Activated T-helper 1 cell treated with anti-CD3 and anti-CD28 coated beads, Interleukin-2, amount 50 U/mL, for 16 hours (primary cell): ENCODE measurements at places on chromosomes 12 and 14.

DNA sequence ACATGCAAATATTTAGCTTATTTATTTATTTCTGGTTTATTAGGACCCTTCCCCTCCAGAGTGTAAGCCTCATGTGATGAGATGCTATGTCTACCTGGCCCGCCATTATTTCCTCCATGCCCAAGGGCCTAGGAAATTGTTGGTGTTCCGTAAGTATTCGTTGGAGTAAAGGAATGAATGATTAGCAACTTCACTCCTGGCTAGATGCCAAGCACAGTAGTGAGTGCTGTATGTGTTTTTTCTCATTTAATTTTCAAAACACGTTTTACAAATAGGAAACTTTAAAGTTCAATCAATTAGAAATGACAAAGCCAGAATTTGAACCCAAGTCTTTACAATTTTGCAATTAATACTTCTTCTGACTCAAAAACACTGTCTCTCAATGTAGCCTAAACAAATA lies 253.8 kb downstream of the BCAT1 start:
- no peak for DNase-seq

DNA sequence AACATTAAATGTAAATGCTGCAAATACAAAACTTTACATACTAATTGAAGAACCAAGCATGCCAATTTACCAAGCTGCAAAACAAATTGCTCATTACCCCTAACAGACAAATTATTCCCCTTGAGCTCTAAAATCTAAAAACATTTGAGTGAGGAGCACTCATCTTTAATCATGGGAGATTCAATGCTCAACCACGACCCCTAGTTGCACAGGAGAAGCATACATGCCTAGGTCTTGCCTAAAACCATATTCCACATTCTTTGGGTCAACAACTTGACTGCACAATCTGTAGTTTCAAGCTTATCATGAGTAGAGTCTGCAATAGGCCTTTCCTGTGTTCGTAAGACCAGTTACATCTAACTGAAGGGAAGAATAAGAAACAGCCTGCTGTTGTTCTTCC lies 69.7 kb downstream of the MGAT4C start:
- DNase-seq, result no peak

DNA sequence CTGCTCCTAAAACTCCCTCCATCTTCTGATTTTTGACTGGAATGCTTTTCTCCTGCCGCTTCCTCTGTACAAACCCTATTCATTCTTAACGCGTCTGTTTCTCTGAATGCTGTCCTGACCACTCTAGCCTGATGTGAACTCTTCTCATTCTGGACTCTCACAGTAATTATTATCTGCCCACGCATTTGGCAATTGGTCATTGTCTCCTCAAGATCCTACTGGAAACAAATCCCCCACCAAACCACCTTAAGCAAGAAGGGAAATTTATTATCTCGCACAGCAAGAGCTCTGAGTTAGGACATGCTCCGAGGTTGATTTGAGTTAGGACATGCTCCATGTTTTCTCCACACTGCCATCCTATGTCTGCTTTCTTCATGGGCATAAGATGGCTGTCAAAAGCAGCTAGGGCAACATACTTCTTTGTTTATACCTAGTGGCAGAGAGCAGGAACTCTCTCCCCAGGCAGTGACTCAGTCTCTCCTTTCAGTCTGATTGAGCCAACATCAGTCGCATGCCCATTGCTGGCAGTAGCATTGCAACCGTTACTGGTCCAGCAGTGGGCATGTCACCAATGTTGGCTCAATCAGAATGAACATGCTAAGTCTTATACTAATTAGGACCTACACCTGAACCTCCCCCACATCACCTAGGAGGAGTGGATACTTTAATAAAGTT lies 102.2 kb downstream of the SSPN start:
- no peak for DNase-seq

- DNase-seq, result no peak
These were observed 30.9 kb downstream of the BTBD7 start for GRCh38 chr14:93301821-93302447.

DNA sequence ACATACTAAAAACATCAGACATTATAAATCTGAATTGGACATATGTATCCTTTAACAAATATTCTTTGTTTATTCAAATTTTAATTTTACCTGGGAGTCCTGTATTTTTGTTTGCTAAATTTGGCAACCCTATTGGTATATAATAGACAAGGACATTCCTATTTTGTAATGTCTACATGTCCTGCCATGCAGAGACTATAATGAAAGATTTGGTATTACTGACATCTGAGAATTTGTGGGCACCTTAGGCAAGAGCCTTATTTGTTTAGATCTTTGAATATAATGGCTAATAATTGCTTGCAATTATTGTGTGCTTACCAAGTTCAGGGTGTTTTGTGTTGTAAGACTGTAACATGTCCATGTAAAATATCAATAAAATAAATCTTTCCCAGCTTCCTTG lies 334.4 kb downstream of the KCNH5 start:
- no peak for DNase-seq

DNA sequence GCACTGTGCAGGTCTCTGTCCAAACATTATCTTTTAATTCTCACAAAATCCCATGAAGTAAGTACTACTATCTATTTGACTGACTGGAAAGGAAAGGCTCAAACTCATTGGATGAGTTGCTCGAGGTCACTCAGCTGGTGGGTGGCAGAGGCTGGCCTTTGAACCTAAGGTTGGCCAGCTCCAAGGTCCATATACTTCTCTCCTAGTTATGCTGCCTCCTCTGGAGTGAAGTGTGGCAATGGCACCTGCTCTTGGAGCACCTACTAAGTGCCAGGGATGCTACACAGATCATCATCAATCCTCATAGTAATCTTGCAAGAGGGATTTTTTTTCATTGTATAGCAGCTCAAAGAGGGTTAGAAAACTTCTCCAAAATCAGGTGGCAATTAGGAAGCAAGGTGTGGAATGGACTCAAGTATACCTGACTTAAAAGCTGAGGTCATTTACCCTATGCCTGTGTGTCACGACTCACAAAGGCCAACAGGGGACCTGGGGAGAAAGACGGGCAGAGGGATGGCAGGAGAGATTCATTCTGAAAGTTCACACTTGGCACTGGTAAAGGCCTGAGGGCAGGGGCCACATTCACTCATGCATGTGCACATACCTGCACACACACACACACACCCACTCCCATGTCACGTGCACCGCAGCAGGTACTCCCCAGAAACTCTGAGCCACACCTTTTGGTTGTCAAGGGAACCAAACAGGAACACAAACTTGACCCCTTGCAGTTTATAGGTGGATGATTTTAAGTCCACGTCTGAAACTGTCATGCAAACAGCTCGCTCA lies 146.4 kb downstream of the FOXN3 start:
- DNase-seq, result no peak

DNA sequence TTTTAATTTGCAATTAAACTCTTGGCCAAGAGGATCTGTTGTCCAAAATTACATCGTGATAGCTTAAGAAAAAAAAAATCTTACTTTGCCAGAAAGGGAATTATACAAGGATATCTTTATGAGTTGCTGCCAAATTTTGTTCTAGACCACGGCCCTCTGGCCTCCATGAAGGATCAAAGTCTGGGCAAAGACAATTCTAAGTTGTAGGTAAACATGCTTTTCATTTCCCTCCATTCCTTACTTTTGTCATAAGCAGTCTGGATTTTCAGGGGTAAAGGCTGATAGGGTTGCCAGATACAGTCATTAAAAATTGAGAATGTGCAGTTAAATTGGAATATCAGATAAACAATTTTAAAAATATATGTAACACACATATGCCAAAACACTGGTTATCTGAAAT lies 135.1 kb downstream of the MON2 start:
- no peak for DNase-seq

DNA sequence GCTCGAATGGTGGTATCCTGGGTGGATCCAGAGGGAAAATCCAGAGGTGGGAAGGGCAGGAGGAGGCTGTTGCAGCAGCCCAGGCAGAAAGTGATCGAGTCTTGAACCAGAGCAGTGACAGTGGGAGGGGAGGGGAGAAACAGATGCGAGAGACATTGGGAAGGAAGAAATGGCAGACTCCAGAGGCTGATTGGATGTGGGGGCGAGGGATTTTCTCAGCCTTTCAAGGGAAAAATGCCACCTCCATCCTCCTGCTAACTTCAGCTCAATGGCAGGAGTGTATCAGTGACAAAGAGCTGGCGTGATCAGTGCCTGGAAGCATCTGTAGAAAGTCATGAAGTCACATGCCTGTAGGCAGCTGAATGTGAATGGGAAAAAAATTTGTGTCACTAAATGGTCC lies 38.6 kb upstream of the NRXN3 start:
- DNase-seq, result no peak

GRCh38 chr14:94031883-94032279 lies 5.7 kb downstream of the OTUB2 start:
- DNase-seq, result no peak

- DNase-seq, result no peak
These were observed 991.6 kb downstream of the BCL11B start for GRCh38 chr14:98280436-98280835.

- no peak for DNase-seq
These were observed 16.5 kb downstream of the PWP1 start for GRCh38 chr12:107702106-107702505.

GRCh38 chr12:31406345-31406744 lies 80.4 kb upstream of the SINHCAF start:
- no peak for DNase-seq

DNA sequence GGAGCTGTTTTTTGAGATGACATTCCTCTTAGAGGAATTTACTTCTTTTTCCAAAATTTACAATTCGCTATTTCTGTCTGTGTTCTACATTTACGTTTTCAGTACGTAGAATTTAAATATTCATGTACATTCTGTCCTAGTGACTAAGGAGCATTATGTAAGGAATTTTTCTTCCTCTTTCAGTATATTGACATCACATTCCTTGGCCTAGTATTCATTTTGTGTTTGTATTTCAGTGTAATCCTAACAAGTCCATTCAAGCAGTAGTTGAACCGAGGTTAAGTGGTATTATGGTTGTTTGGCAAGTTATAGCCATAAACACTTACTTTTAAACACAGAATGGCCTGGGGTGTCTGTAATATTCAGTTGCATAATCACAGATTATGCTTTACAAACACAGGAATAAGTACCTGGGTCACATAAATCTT lies 465.2 kb downstream of the PCNX1 start:
- no peak for DNase-seq

GRCh38 chr12:1925684-1926006 lies 7.2 kb upstream of the CACNA2D4 start:
- DNase-seq, result no peak

DNA sequence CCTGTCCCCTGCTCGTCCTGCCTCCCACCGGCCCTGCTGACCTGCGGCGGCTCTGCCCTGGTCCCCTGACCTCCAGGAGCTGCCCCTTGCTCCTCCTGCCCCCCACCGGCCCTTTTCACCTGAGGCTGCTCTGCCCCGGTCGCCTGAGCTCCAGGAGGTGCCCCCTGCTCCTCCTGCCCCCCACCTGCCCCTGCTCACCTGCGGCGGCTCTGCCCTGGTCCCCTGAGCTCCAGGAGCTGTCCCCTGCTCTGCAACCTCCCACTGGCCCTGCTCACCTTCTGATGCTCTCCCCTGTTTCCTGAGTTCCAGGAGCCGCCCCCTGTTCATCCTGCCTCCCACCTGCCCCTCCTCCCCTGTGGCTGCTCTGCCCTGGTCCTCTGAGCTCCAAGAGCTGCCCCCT lies 101.3 kb downstream of the TMEM121 start:
- DNase-seq, result no peak
